Natural killer cell treated with Interleukin-12 subunit alpha and Interleukin-12 subunit beta and Interleukin-15 and Interleukin-18, amount 100 ng/mL, for 72 hours (primary cell): ENCODE measurements at places on chromosomes 12 and 14. TPM values are rescaled to one million over a fixed set of nuclear protein-coding genes. Genes with fewer than 3 reads are reported as not detected.

The MLXIP gene
- total RNA-seq, result 48.6 TPM

The A2M gene
- not detected for total RNA-seq

The GZMB gene
- 2,090 TPM for total RNA-seq

The ARMH4 gene
- total RNA-seq, result not detected

The LRR1 gene
- total RNA-seq, result 48.4 TPM

GRCh38 chr12:21526721-21527345 lies 737 bp downstream of the SPX start:
- no peak for DNase-seq

- DNase-seq, result no peak
These were observed 78.7 kb upstream of the PSMC1 start for GRCh38 chr14:90177539-90178189.

DNA sequence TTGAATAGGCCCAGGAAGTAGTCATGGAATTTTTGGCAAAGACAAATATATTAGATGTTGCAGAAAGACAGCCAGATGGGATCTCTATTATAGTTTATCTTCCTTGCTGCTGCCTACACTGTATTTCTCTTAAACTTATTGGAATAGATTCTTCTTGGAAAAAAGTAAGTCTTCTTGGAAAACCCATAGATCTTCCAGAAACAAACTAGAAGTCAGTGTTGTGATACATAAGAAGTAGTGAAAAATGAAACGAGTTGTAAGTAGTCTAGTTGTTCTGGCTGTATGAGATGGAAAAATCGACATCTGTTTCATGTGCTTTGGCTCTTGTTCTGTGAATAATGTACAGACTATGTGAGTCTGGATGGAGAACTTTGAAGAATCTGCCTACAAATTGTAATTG lies 29.0 kb downstream of the GLIPR1L2 start:
- no peak for DNase-seq

GRCh38 chr12:4288296-4289131 lies 15.0 kb downstream of the CCND2 start:
- peak; percentile 57 for DNase-seq

GRCh38 chr12:111467857-111468241 lies 62.1 kb downstream of the SH2B3 start:
- DNase-seq, result no peak

GRCh38 chr12:112988224-112988623 lies 9.9 kb downstream of the OAS2 start:
- DNase-seq, result no peak

- no peak for DNase-seq
These were observed 15.5 kb downstream of the CLSTN3 start for GRCh38 chr12:7145671-7146070.

DNA sequence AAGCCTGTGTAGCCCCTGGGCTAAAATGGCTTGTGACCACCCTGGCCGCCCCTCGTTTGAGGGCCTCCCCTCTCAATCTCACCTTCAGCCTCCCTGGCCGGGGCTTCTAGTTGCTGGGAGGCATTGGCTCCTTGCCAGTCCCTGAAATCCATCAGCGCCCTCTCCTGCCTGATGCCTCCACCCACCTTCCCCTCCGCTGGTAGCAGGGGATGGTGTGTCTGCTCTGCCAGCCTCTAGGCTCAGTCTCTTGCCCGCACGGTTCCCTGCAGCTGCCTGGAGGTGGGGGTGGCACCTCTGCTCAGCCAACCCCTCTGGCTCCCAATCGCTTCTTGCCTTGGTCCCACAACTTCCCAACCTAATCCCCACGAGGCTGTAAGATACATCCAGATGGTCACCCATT lies 167.9 kb downstream of the PHETA1 start:
- DNase-seq, result no peak

GRCh38 chr12:115325858-115326257 lies 641.9 kb upstream of the TBX3 start:
- DNase-seq, result no peak

- no peak for DNase-seq
These were observed 444.5 kb upstream of the FAR2 start for GRCh38 chr12:28704477-28705169.

GRCh38 chr14:105483300-105484068 lies 3.2 kb upstream of the CRIP1 start:
- no peak for DNase-seq

DNA sequence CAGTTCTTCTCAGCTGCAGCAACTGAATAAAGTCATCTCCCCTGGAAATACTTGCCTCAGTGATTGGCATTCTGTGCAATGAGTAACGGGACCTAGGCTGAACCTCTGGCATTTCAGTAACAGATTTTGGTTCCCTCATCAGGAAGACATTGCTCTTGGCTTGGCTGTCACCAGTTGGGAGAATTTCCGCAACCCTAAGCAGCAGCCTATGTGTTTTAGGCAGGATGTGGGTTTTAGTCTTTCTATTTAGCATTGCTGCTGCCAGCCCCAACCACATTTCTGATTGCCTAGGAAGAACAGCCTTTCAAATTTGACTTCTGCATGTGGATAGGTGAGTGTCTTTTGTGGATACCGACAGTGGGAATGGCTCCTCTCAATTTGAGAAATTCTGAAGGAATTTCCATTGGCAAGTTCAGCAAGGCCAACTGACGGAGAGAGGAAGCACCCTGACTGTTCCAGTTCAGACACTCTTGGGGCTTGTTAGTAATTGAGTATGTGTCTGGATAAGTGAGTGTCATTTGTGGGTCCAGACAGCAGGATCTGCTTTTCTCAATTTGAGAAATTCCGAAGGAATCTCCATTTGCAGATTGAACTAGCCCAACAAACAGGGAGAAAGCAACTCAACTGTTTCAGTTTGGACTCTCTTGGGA lies 19.0 kb upstream of the CLEC2A start:
- peak; percentile 72 for DNase-seq

DNA sequence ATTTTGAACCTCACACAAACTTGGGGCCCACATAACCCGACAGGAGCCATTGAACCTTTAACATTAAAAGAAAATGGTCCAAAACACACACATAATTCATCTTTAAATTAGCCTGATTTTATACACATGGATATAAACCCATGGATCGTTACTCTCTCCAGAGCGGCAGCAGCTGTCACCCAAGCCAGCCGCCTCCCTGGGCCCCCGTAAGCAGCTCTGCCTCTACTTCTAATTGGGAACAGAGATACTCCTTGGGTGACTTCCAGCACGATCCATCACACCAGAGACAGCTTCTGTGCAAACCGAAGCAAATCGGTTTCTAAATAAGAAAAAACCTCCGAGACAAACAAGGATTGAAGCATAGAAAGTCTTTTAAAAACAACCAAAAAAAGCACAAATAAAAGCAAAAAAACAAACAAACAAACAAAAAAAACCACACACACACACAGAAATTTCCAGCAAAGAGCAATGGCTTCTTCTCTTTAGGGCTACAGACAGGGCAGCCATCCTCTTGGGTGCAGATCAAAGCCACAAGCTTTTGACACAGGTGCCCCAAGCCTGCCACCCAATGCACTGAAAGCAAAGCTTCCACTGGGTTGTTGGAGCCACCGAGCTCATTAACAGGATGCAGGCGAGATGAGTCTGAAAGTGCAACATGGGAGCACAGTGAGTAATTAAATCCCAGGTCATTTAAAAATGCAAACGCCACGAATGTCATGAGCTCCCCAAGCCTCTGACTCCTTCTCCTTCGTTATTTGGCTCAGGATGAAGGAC lies 156.9 kb downstream of the DPF3 start:
- DNase-seq, result peak; percentile 20

- no peak for DNase-seq
These were observed 184.1 kb downstream of the CCER1 start for GRCh38 chr12:90770861-90771260.

GRCh38 chr14:78823035-78823434 lies 652.9 kb downstream of the NRXN3 start:
- no peak for DNase-seq

- no peak for DNase-seq
These were observed 46.1 kb downstream of the FRMD6 start for GRCh38 chr14:51697848-51698247.

DNA sequence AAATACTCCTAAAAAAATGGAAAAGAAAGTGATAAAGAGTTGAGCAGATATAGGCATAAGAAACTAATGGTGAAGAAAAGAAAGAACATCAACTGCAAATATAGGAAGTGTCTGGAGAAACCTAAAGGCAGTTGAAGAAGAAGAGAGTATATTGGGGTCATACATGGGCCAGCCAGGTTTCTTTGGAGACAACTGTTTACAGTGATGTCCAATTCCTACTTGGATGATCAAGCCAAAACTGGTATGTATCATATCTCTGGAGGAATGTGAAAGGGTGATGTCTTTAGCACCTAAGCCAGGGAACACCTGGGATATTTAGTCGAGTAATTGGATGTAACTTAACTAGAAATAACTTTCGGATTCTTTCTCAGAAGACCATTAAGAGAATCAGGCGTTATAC lies 129.3 kb upstream of the FLRT2 start:
- DNase-seq, result no peak

GRCh38 chr14:102055181-102055901 lies 31.5 kb downstream of the HSP90AA1 start:
- DNase-seq, result no peak

- no peak for DNase-seq
These were observed 21.9 kb downstream of the WNT5B start for GRCh38 chr12:1650978-1651361.
